ENCODE measurements at places on chromosomes 12 and 14.

GRCh38 chr12:79267580-79267979 is 403.0 kb downstream of the SYT1 start:
- no peak for DNase-seq

GRCh38 chr14:81224222-81224621 is 3.5 kb upstream of the GTF2A1 start:
- no peak for DNase-seq

DNA sequence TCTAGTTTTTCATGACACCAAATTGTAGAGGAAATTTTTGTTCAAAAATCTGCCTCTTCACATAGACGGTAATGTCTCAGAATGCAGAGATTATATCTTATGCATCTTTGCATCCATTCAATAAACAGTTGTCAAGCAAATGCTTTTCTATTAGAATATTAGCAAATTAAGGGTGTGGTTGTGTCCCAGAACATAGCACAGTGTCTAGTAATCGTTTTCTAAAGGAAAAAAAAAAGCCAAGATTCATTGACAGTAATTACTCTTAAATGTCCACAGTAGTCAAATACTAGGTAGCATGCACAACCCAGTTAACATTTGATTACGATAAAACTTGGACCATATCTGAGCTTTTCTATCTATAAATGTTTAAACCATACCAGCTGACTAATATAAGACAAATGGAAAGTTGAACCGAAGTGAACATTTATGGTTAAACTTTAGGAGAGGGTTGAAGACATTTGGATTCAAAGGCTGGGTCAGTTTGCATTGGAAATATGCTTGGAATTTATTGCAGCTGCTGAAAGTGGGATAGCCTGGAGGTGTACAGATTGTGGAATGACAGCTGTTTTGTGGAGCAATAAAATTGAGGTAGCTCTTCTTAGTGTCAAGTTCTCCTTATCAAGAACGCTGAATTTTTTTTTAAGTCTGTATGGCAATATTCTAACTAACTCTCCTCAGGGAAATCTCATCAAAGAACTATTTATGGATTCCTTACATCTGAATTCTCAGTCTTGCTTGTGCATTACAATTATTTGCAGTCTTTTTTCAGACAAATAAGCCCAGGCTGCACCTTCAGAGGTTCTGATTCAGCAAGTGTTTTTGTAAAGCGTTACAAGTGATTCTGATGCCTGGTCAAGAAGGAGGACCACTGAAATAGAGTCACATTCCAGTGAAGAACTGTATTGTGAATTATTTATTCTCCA is 66.7 kb upstream of the ATP2B1 start:
- DNase-seq: no peak

- DNase-seq: no peak
Observed at GRCh38 chr12:58895053-58895452, 25.3 kb downstream of the LRIG3 start.
